ENCODE measurements at places on chromosomes 7 and 10. TPM values are rescaled to one million over a fixed set of nuclear protein-coding genes. Genes with fewer than 3 reads are reported as not detected.
A peak's percentile ranks its signal among the peaks of the same experiment; 100 is the strongest.

- H3K4me1 ChIP-seq, result no peaks in the 10 kb centered on the region
- H3K4me3 ChIP-seq, result no peak overlapping the region
- no peak overlapping the region for H3K27ac ChIP-seq
- peaks cover 13% of the 10 kb centered on the region for H3K36me3 ChIP-seq
- no peak for DNase-seq
Measured at GRCh38 chr7:117188949-117189592, 133.8 kb downstream of the WNT2 start.

DNA sequence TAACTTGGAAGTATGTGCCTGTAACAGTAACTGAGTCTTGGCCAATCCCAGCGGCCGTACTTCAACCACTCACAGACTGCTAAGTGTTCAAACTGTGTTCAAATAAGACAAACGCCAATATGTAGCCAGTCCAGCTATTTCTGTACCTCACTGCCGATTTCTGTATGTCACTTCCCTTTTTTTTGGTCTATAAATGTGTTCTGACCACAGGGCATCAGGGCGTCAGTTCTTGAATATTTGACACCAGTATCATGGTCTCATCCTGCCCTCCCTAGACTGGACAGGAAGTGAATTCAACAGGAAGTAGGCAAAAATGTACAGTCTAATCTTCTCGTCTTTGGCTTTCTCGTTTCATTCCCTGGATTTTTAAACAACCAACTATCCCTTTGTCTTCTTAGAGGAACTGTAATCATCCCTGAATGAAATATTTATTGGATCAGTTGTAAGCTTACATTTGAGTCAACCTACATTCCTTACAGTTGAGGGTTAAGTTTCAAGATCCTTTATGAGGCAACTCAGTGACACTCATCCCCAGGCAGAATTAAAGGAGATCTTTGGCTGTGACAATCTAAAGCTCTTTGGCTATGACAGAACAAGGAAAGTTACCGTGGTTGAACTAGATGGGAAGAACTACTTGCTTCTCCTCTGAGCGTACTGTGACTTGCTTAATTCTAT, 232.7 kb downstream of the NSUN6 start:
- no peak overlapping the region for H3K4me3 ChIP-seq
- peaks cover 3% of the 10 kb centered on the region for H3K36me3 ChIP-seq
- no peak overlapping the region for H3K27ac ChIP-seq
- H3K27me3 ChIP-seq, result no peaks in the 10 kb centered on the region
- no peaks in the 10 kb centered on the region for H3K4me1 ChIP-seq

GRCh38 chr7:34758111-34758601, 100.1 kb downstream of the NPSR1 start:
- H3K27me3 ChIP-seq, result no peaks in the 10 kb centered on the region
- H3K4me3 ChIP-seq, result no peak overlapping the region
- H3K27ac ChIP-seq, result no peak overlapping the region
- H3K36me3 ChIP-seq, result peaks cover 11% of the 10 kb centered on the region
- DNase-seq, result no peak

DNA sequence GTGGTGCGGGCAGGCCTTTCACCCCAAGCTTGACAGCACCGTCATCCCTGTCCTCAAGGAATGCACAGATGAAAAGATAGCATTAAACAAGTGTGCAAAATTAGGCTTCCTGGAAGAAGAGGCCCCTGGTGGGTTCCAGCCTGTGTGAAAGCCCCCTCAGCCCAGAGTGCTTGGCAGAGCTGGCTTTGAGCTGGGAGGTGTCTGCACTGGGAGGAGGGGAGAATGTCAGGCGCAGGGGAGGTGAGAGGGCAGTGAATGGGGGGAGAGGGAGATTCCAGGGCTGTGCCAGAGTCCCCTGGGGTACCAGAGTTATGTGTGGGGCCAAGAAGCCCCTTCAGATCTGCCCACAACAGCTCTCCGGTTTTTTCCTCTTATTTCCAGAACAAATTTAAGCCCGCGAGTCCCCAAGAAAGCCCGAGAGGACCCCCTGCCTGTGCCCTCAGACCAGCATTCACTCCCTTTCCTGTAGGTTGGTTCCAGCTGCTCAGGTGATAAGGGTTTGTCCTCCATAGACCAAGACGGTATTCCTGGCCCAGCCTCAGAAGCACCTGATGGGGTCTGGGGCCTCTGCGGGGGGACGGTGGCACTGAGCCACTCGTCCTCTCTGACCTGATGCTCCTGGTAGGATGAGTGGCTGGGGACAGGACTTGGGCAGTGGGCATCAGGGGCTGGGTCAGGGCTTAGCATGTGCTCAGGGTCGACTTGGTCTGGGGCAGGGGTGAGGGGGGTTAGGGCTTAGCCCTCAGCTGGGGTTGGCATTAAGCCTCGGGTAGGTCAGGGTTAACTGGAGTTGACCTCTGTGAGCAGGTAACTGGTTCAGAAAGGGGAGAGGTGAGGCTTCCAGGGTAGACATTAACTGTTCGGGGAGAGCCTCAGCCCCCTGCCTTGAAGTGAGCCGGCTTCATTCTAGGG, 43.4 kb downstream of the ADCYAP1R1 start:
- H3K4me1 ChIP-seq, result no peaks in the 10 kb centered on the region
- H3K27me3 ChIP-seq, result peaks cover 62% of the 10 kb centered on the region
- H3K4me3 ChIP-seq, result no peak overlapping the region
- no peak for DNase-seq
- H3K36me3 ChIP-seq, result no peaks in the 10 kb centered on the region
- no peak overlapping the region for H3K27ac ChIP-seq

GRCh38 chr7:20776214-20776911, 10.3 kb downstream of the SP8 start:
- no peak overlapping the region for H3K4me3 ChIP-seq
- H3K27me3 ChIP-seq, result peaks cover 37% of the 10 kb centered on the region
- peaks cover 10% of the 10 kb centered on the region for H3K4me1 ChIP-seq
- no peaks in the 10 kb centered on the region for H3K36me3 ChIP-seq

DNA sequence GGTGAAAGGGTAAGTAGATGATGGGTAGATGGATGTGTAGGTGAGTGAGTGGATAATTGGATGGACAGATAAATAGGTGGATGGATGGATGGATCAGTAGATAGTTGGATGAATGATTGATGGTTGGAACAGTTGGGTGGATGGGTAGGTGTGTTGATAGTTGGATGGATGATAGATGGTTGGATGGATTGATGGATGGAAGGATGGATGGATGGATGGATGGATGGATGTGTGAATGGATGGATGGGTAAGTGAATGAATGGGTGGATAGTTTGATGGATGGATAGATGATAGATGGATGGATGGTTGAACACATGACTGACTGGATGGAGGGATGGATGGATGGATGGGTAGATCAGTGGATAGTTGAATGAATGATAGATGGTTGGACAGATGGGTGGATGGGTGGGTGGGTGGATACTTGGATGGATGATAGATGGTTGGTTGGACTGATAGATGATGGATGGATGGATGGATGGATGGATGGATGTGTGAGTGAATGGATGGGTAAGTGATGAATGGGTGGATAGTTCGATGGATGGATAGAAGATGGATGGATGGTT, 37.0 kb downstream of the PDGFA start:
- H3K4me1 ChIP-seq, result peaks cover 4% of the 10 kb centered on the region
- H3K27ac ChIP-seq, result no peak overlapping the region
- no peak overlapping the region for H3K4me3 ChIP-seq
- peaks cover 35% of the 10 kb centered on the region for H3K27me3 ChIP-seq

- no peaks in the 10 kb centered on the region for H3K36me3 ChIP-seq
- peak; percentile 58 for DNase-seq
- H3K4me1 ChIP-seq, result peaks cover 53% of the 10 kb centered on the region
- H3K27me3 ChIP-seq, result no peaks in the 10 kb centered on the region
- peak overlapping the region; percentile 30 for H3K4me3 ChIP-seq
Measured at GRCh38 chr7:28989211-28989980, 31.3 kb upstream of the TRIL start.

DNA sequence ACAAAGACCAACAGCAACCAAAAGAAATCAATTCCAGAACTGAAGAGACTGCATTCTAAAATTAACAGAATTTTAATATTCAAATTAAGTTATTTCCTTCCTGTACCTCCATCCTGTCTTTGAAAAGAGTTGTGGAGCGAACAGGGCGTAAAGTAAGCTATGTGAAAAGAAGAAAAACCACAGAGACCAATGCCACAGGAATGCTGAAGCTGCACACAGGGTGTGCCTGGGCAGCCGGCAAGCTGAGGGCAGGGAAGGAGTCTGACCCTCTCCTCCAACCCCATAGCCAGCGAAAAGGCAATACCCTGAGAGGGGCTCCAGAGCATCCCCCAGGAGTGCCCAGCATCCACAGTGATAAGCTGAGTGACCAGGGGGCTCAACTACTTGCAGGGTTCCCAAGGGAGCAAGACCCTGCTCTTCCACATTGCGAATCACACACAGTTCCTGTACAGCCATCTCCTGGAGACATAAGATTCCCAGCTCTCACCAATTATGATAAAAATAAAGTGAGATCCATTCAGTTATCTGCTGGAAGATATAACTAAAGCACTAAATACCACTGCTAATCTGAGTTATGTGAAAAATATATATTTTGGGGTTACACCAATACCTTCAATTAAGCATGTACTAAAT, 93.8 kb downstream of the PARD3 start:
- no peaks in the 10 kb centered on the region for H3K27me3 ChIP-seq
- DNase-seq, result peak; percentile 50
- H3K4me1 ChIP-seq, result peaks cover 32% of the 10 kb centered on the region
- H3K4me3 ChIP-seq, result peak overlapping the region; percentile 45
- H3K27ac ChIP-seq, result peak overlapping the region; percentile 55

GRCh38 chr10:111087331-111087756, 10.5 kb downstream of the ADRA2A start:
- H3K27me3 ChIP-seq, result no peaks in the 10 kb centered on the region
- H3K27ac ChIP-seq, result no peak overlapping the region
- H3K36me3 ChIP-seq, result no peaks in the 10 kb centered on the region

- peak overlapping the region; percentile 52 for H3K4me3 ChIP-seq
- H3K36me3 ChIP-seq, result no peaks in the 10 kb centered on the region
- H3K27ac ChIP-seq, result peak overlapping the region; percentile 75
- peaks cover 17% of the 10 kb centered on the region for H3K4me1 ChIP-seq
- peak; percentile 44 for DNase-seq
Measured at GRCh38 chr10:33376976-33377657, 42.6 kb upstream of the NRP1 start.

- no peaks in the 10 kb centered on the region for H3K27me3 ChIP-seq
- H3K36me3 ChIP-seq, result peaks cover 90% of the 10 kb centered on the region
- H3K4me1 ChIP-seq, result no peaks in the 10 kb centered on the region
- H3K4me3 ChIP-seq, result no peak overlapping the region
- H3K27ac ChIP-seq, result no peak overlapping the region
- no peak for DNase-seq
Measured at GRCh38 chr7:99012722-99013121, 131.2 kb downstream of the SMURF1 start.

GRCh38 chr7:94182066-94182465, 177.9 kb upstream of the BET1 start:
- DNase-seq, result peak; percentile 48
- H3K27ac ChIP-seq, result peak overlapping the region; percentile 100
- no peaks in the 10 kb centered on the region for H3K27me3 ChIP-seq

- H3K4me1 ChIP-seq, result no peaks in the 10 kb centered on the region
- H3K27ac ChIP-seq, result no peak overlapping the region
- no peak overlapping the region for H3K4me3 ChIP-seq
- no peaks in the 10 kb centered on the region for H3K27me3 ChIP-seq
Measured at GRCh38 chr10:58424176-58424575, 39.0 kb downstream of the TFAM start.

DNA sequence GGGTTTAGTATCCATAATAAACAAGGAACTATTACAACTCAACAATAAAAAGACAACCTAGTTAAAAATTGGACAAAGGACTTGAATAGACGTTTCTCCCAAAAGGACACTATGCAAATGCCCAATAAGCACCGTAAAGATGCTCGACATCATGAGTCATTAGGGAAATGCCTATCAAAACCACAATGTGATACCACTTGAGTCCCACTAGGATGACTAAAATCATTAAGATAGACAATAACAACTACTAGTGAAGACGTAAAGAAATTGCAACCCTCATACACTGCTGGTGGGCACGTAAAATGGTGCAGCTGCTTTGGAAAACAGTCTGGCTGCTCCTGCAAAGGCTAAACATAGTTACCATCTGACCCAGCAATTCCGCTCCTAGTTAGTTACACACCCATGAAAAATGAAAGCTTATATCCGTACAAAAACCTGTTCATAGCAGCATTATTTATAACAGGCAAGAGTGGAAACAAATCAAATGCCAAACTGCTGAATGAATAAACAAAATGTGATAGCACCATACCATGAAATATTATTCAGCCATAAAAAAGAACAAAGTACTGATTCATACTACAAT, 17.3 kb downstream of the CCDC3 start:
- no peaks in the 10 kb centered on the region for H3K27me3 ChIP-seq
- no peak for DNase-seq
- H3K27ac ChIP-seq, result no peak overlapping the region
- H3K36me3 ChIP-seq, result no peaks in the 10 kb centered on the region
- no peaks in the 10 kb centered on the region for H3K4me1 ChIP-seq

- peak; percentile 29 for DNase-seq
- no peak overlapping the region for H3K27ac ChIP-seq
- no peaks in the 10 kb centered on the region for H3K36me3 ChIP-seq
- no peak overlapping the region for H3K4me3 ChIP-seq
Measured at GRCh38 chr10:113980408-113981087, 63.1 kb upstream of the ADRB1 start.

- DNase-seq, result no peak
- peaks cover 21% of the 10 kb centered on the region for H3K4me1 ChIP-seq
- H3K36me3 ChIP-seq, result no peaks in the 10 kb centered on the region
- H3K4me3 ChIP-seq, result no peak overlapping the region
- no peaks in the 10 kb centered on the region for H3K27me3 ChIP-seq
- H3K27ac ChIP-seq, result no peak overlapping the region
Measured at GRCh38 chr10:13684806-13685482, 98.2 kb downstream of the PRPF18 start.

DNA sequence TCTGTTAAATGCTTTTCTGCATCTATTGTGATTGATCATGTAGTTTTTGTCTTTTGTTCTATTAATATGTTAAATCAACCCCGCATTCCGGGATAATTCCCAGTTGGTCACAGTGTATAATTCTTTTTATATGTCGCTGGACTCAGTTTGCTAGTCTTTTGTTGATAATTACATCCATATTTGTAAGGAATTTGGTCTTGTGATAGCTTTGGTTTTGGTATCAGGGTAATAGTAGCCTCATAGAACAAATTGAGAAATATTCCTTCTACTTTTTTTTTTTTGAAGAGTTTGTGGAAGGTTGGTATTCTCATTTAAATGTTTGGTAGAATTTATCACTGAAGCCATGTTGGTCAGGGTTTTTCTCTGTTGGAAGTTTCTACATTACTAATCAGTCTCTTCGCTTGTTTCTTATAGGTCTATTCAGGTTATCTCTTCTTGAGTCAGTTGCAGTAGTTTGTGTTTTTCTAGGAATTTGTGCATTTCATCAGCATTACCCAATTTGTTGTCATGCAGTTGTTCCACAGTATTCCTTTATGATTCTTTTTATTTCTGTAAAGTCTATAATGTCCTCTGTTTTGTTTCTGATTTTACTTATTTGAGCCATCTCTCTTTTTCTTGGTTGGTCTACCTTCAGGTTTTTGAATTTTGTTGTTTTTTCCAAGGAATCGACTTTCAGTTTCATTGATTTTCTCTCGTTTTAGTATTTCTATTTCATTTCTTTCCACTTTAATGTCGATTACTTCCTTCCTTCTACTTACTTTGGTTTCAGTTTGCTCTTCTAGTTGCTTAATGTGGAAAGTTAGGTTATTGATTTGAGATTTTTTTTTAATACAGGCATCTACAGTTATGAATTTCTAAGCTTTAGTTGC, 64.6 kb upstream of the GJD4 start:
- DNase-seq, result no peak
- peaks cover 22% of the 10 kb centered on the region for H3K36me3 ChIP-seq
- H3K27ac ChIP-seq, result no peak overlapping the region
- no peak overlapping the region for H3K4me3 ChIP-seq

GNG11 gene
- 3.9 TPM for total RNA-seq

POLR2J2 gene
- 13.8 TPM for total RNA-seq

AGAP5 gene
- total RNA-seq, result 16.0 TPM

AGMO gene
- total RNA-seq, result not detected

JCAD gene
- 0.26 TPM for total RNA-seq
